ENCODE measurements at places on chromosomes 2 and 18. TPM values are rescaled to one million over a fixed set of nuclear protein-coding genes. Genes with fewer than 3 reads are reported as not detected.

GRCh38 chr2:177403838-177404237 is 11.3 kb downstream of the AGPS start:
- no peak for DNase-seq

- no peak for DNase-seq
Measured at GRCh38 chr18:75163736-75164135, 45.2 kb downstream of the PTGR3 start.

VWC2L gene
- total RNA-seq = not detected

DNA sequence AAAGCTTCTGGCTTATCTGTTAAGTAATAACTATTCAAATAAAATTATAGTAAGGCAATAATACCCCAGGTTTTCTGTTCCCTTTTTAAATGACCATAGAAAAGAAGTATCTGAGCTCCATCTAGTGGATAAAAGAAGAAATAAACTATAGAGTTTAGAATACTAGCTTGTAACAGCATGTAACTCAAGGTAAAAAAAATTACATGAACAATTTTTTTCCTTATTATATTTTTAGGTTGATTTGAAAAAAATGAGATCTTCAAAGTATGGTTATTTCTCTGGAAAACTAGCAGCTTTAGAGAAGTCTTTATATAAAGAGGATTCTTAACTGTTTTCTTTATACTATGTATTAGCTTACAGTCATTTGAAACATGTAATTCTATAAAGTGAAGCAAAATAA is 58.1 kb downstream of the NCKAP1 start:
- no peak for DNase-seq

DNA sequence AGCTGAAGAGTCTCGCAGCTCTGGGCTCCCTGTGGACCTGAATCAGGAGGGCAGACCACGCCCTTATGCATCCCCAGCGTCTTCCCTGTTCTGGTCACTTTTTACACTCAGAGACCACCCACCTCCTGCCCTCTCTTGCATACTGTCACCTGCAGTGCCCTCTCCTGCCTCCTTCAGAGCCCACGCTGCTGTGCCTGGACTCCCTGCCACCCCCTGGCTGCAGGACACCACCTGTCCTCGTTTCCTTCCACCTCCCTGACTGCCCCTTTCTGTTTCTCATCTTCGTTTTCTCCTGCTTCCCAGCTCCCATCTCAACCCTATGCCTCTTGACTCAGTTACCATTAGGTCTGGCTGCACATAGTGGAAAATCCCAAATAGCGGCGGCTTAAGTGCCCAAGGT is 9.2 kb upstream of the INHBB start:
- no peak for DNase-seq

All from tibial nerve (tissue), 4 donors.